ENCODE measurements at places on chromosomes 6 and 20. TPM values are rescaled to one million over a fixed set of nuclear protein-coding genes. Genes with fewer than 3 reads are reported as not detected.

The ATAT1 gene
- 17.9 TPM for total RNA-seq

The C20orf173 gene
- not detected for total RNA-seq

The HTR1B gene
- total RNA-seq: not detected

The EMILIN3 gene
- total RNA-seq: 0.51 TPM

The SAMD10 gene
- total RNA-seq: 13.4 TPM

The RAB23 gene
- 12.6 TPM for total RNA-seq

The KCNK17 gene
- total RNA-seq: not detected

The ID1 gene
- total RNA-seq: 157 TPM

The ZFP64 gene
- total RNA-seq: 25.4 TPM

The MYLK2 gene
- total RNA-seq: 0.77 TPM

The SLC25A27 gene
- total RNA-seq: not detected

The PBX2 gene
- total RNA-seq: 96.3 TPM

The ISM1 gene
- total RNA-seq: 2.4 TPM

The RAET1E gene
- not detected for total RNA-seq

The FAM83B gene
- 21.1 TPM for total RNA-seq

The BANF2 gene
- 2.1 TPM for total RNA-seq

The RBM12 gene
- total RNA-seq: 146 TPM

The MAPK13 gene
- 47.3 TPM for total RNA-seq

The DAAM2 gene
- total RNA-seq: not detected

The HMGCLL1 gene
- not detected for total RNA-seq

The GABRR2 gene
- 0.29 TPM for total RNA-seq

The C20orf202 gene
- total RNA-seq: not detected

The ZNF311 gene
- total RNA-seq: 2.9 TPM

The C4A gene
- total RNA-seq: 1.5 TPM

The RALY gene
- 298 TPM for total RNA-seq

The XKR7 gene
- total RNA-seq: not detected

The ZSCAN23 gene
- total RNA-seq: not detected

The ZBTB24 gene
- 10.3 TPM for total RNA-seq

The CPXM1 gene
- not detected for total RNA-seq

The COL12A1 gene
- total RNA-seq: 61.8 TPM
